ENCODE measurements at places on chromosomes 6 and 20.

- no peak for DNase-seq
Observed at GRCh38 chr20:62983210-62983609, 23.6 kb downstream of the BHLHE23 start.

- no peak for DNase-seq
Observed at GRCh38 chr6:147063469-147064031, 140.7 kb upstream of the STXBP5 start.

DNA sequence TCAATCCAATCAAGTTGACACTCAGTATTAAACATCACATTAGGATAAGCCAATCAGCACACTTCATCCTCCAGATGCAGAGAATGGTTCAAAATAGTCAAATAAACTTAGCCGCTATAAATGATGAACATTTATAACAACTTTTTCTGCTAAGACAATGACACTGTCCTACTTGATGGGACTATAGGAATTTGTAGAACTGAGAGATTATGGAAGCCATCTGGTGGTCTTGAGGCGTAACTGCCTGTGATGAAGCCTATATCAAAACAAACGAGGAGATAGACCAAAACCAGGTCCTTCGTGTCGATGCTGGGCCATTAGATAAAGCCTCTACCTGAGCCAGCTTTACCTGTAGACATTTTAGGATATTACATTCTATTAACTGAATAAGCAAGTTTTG is 631.1 kb downstream of the COL12A1 start:
- DNase-seq: no peak

DNA sequence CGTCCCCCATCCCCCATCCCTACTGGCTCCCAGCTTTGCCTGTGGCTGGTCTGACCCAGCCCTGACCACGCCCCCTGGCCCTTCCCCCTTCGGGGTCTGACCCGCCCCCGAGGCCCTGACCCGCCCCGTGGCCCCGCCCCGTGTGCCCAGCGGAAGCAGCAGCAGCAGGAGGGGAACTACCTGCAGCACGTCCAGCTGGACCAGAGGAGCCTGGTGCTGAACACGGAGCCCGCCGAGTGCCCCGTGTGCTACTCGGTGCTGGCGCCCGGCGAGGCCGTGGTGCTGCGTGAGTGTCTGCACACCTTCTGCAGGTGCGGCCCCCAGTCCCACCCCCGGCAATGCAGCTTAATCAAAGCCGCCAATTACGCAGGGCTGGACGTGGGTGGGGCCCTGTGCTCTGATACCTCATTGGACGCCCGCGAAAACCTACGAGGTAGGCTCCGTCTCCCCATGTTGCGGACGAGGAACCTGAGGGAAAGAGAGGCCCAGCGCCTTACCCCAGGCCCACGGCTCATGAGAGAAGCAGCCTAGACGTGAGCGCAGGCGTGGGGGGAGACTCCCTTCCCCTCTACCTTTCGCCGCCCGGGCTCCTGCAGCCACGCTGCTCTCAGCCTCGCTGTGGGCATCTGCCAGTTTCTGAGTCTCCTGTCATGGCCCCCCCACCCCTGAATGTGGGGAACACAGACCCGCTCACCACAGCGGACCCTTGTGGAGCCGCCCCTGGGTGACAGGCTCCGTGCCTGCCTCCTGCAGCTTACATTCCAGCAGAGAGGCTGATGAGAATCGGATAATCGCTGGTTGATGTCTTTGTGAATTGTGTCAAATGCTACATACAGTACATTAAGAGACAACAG is 12.8 kb downstream of the RBCK1 start:
- no peak for DNase-seq

DNA sequence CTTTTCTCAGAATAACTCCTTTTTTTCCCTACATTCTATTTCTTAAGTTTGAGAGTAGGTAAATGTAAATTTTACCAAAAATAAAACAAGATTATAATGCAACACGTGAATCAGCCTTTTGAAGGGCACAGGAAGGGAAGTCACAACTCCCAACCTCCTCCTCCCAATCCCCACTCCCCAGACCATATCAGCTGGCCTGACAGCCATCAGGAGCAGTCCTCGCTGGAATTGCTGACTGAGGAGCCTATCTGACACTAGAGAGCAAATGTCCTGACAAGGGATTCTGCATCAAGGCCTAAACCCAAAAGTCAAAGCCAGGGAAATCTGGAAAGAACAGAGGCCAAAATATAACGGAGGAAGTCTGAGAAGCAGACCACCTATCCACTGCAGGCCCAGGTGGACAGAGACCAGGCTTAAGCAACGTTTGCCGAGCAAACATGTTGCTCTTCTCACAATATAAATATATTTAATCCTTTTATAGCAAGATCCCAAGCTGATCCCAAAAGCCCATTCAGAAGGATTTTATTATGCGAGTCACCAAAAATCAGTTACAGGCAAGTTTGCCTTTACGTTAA is 2.5 kb downstream of the RRAGD start:
- DNase-seq: no peak

GRCh38 chr6:35739645-35740524 is 3.1 kb downstream of the ARMC12 start:
- no peak for DNase-seq

- DNase-seq: no peak
Observed at GRCh38 chr6:129634411-129635230, 75.4 kb downstream of the ARHGAP18 start.

DNA sequence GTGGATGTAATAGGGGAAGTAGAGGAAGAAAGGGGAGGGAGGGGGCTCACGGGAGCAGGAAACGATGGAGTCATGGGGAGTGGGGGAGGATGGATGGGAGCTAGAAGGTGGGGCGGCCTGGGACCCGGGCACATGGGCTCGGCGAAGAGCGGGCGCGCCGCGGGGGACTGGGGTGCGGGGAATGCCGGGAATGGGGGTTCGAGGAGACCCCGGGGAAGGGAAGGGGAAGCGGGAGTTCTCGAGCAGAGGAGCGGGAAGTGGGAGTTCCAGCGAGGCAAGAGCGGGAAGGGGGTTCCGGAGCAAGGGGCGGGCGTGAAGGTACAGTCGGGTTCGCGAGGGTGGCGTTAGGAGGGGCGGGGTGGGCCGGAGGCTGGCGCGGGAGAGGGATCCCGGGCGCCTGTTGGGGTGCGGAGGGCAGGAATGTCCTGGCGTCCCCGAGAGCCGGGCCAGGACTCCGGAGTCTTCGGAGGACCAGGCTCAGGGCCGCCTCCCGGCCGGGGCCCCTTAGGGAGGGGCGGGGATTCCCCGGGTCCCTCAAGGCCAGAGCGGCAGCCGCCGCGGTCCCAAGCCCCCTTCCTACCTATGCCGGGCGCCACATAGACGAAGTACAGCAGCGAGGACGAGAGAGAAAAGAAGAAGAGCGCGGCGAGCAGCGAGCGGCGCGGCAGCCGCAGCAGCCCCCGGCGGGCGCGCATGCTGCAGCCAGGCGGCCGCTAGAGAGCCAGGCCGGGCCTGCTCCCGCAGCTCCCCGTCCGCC is 504 bp downstream of the B4GALT5 start:
- DNase-seq: peak; percentile 15

DNA sequence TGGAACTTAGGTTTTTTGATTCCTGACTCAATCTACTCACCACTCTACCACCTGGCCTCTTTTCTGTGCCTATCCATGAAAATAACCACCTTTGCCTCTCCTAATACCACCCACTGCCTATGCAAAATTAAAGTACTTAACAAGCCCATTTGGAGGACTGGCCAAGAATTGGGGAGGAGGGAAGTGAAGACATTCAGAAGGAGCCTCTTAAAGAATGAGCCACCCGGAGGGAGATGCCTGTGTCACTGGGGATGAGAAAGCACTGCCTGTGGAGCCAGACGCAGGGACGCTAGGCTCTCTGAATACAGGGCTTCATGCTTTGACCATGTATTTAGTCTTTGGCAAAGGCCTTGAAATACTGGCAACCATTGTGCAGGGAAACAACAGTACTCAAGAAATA is 40.0 kb upstream of the MRPS10 start:
- no peak for DNase-seq

DNA sequence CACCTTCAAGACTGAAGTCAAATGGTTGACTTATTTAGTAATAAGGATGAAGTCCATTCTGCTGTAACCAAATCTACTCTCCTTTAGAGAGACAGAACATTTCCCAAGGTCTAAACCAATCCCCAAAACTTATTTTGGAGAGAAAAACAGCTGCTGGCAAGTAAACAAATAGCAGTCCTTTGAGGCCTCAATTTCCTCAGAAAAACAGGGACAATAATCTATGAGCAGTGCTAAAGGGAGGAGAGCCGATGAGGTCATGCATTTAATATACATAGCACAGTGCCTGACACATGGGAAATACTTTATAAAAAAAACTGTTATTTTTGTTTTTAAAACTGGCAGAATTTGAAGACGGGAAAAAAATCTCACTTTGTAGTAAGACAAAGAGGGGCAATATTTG is 526.0 kb downstream of the EPM2A start:
- no peak for DNase-seq

DNA sequence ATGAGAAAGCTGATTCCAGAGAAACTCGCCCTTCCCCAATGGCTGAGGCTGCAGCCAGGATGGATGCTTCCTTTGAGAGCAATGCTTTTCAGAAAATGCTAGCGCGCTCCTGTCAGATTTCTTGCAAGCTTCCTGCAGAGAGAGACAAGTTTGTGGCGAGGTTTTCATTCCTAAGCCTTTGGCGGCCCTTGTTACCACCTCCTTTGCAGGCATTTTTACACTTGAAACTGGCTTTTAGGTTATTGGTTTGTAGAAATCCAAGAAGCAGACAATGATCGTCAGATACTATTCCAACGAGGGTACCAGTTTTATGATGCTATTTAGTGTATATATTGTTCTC is 1.1 kb downstream of the FNDC1 start:
- DNase-seq: no peak

DNA sequence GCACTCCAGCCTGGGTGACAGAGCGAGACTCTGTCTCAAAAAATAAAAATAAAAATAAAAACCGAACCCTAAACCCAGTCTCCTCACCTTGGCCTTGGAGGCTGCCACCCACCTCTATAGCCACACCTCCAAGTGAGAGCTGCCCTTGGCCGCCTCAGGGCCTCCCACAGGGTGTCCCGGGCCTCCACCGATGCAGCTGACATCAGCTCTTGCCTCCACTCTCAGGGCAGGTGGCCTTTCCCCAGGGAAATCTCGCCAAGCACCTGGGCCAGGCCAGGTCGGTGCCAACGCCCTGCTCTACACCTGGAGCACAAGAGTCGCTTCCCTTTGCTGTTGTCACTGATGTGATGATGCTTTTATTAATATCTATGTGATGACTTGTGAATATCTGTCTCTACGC is 8.9 kb upstream of the MYL9 start:
- no peak for DNase-seq

GRCh38 chr20:59032023-59032712 is at the start of gene ATP5F1E:
Gene ATP5F1E (minus strand): TSS chr20:59032335. CDS start chr20:59032251, 84 bp downstream.
- DNase-seq: peak; percentile 96

- DNase-seq: no peak
Observed at GRCh38 chr6:136566851-136567250, 16.6 kb upstream of the MAP7 start.

DNA sequence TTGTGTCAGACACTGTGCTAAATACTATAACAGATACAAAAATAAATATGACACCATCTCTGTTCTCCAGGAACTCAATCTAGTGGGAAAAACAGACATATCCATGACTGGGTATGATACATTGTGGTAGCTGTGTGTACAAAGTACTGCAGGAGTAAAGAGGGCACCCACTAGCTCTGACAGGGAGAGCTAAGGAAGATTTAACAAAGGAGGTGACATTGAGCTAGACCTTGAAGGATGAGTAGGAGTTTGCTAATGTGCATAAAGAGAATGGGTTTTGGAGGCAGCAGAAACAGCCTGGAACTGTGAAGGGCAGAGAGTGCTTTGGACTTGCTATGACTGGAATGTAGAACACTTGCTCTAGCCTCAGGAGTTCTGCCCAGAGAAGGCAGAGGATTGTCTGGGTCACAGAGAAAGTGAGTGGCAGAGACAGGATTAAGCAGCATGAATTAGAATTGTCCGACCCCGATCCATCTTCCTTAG is 14.4 kb downstream of the MMP24 start:
- no peak for DNase-seq

GRCh38 chr20:52242237-52243230 is 51.0 kb upstream of the ZFP64 start:
- no peak for DNase-seq

DNA sequence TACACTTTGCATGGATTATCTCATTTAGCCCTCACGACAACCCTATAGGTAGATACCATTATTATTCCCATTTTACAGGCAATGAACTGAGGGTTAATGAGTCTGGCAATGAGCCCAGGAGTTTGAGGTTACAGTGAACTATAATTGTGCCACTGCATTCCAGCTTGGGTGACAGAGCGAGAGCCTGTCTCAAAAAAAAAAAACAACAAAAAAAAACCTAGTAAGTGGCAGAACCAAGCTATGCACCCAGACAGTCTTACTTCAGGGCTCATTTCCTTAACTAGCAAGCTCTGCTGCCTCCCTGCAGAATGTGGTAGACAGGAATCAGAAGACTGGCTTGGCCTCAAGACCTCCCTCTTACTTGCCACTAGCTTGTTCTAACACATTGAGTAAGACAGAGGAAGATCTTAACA is 71.9 kb upstream of the RREB1 start:
- DNase-seq: no peak

- DNase-seq: no peak
Observed at GRCh38 chr6:110067837-110068591, 89.9 kb downstream of the GPR6 start.

DNA sequence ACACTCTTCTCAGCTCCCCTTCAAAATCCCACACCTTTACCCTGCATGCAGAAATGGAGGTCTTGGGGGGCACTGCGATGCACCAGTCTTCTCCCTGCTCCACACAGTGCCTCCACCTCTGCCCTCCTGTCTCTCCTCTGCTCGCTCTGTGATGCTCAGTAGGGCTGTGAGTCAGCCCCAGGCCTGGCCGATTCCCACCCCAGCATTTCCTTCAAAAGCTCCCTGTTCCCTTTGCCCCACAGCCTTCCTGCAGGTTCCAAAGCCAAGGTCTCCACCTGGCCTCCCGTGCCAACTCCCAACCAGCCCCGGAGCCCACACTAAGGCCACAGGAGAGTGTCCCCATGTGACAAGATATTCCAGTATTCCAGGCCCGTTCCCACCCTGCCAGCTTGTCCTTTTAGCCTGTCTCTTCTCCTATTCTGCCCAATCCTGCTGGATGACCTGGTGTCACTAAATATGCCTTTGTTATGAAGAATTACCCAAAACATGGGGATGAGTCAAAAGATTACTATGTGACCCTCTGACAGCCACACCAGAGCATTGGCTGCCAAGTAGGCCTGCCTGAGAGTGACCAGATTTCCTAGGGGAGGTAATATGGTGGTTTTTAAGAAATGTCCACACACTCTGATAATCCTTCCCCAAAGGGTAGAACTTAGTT is 118.9 kb upstream of the NXT1 start:
- no peak for DNase-seq

- DNase-seq: no peak
Observed at GRCh38 chr6:163745536-163746400, 331.2 kb downstream of the QKI start.

Data from activated CD4-positive, alpha-beta T cell treated with anti-CD3 and anti-CD28 coated beads, Interleukin-2, amount 50 U/mL, for 4 hours (primary cell).